Activated T-helper 9 cell treated with anti-CD3 and anti-CD28 coated beads, Interleukin-2, amount 50 U/mL, for 16 hours (primary cell): ENCODE measurements at places on chromosomes 4 and X.

DNA sequence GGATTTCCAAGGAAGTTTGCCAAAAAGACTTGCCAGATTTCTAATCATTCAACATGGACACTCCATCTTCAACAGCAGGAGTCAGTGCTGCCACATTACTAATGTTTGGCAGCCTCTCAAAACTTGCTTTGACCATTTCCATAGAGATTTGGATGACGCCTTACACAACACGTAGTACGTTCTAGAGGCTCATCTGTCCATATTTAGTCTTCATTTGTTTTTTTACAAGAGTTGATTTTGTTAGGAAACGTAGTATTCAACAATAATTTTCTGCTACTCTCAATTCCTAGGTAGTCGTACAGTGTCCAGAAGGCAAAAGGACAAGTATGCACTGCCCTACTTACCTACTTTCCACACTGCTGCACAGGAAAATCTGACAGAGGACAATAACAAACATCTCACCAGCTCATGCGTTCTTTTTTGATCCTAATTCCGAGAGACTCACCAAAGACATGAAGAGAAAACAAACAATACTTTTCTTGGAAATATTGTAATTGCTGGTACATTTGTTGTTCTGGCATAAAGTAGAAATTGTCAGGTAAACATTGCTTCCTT, 117.3 kb downstream of the SNCA start:
- no peak for DNase-seq

GRCh38 chr4:145351162-145351561, 130.5 kb upstream of the SMAD1 start:
- DNase-seq: no peak

- DNase-seq: no peak
Observed at GRCh38 chr4:54118850-54119589, 19.1 kb downstream of the GSX2 start.

DNA sequence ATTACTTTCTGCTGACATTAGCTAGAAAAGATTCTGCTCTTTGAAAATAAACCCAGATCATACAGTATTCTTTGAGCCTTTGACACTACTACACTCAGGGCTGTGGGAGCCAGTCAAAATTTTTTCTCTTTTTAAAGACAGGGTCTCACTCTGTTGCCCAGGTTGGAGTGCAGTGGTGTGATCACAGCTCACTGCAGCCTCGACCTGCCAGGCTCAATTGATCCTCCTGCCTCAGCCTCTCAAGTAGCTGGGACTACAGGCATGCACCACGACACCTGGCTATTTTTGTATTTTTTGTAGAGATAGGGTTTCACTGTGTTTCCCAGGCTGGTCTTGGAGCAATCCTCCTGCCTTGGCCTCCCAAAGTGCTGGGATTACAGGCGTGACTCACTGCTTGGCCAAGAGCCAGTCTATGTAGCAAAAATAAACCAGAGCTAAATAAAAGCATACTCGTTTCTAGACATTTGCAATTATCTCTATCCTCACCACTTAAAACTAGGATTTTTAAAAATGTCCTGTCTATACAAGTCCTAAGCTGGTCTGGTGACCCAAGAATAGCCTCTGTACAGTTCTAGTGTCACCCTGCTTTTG, 43.2 kb downstream of the AKAP4 start:
- DNase-seq: no peak

DNA sequence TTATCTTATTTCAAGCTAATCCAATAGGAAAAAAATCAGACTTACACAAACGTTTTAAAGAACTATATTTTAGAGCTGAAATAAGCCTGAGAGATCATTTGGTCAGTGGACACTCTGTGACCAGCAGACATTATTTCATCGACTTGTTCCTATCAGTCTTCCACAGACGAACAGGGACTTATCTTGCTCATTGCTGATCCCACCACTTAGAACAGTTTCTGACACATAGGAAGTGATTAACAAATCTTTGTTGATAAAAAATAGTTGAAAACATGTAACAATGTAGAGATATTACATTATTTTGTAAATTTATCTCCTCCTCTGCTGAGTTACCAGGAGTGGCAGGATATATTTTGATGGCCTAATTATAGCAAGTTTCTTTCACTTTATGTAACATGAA, 65.8 kb downstream of the TAPT1 start:
- DNase-seq: no peak

GRCh38 chr4:142334931-142335330, 511.2 kb downstream of the INPP4B start:
- DNase-seq: no peak

GRCh38 chr4:113869743-113870375, 108.3 kb upstream of the CAMK2D start:
- DNase-seq: peak; percentile 40
